CD4-positive, alpha-beta T cell treated with Interleukin-6 for 4 hours (primary cell): ENCODE measurements at places on chromosomes 12 and 14.

DNA sequence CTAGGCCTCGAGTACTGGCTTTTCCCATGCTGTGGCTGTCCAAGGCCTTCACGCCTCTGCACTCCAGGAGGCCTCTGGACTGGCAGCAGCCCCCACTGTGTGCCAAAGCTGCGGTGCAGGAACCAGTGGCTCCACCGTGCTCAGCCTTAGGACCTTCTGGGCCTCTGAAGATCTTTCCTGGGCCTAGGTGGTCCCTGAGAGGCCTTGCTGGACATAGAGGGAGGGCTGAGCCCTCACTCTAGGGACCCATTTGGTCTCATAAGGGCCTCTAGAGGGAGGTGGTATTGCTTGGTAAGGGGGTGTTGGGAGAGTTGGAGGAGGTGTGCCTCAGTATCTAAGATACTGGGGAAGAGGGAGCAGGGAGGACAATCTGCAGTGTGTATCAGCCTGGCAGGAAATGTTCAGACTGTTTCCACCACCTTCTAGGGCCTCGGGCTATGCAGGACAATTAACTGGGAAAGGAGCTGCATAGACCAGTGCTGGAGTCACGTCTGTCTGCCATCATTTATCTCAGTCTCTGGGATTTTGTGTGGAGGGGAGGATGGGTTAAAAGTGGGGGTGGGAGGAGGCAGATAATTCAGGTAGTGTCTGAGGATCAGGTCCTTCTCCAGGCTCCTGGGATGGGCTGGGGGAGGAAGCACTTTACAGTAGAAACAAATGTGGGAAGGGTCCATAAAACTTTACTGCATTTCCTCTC lies 2.9 kb downstream of the HOXC5 start:
- no peak for DNase-seq

- DNase-seq, result no peak
Observed at GRCh38 chr12:27493260-27493940, 30.6 kb upstream of the PPFIBP1 start.

DNA sequence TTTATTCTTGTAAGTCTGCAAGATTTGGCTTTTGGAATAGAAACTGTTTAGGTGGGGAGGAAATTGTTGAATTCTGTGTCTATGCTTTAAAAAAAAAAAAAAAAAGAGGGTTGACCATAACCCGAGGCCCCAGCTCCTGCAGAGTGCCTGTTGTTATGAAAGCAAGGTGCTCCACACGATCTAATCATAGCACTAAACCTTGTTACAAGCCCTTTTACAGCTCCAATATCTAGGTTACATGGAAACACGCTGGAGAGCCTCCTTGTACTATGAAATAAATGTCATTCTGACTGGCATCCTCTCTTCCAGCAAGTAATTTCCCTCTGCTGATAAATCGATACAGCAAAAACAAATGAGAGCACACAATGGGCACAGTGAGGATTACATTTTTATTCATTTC lies 303.1 kb upstream of the SOX5 start:
- no peak for DNase-seq

GRCh38 chr12:71142016-71142415 lies 15.8 kb downstream of the TSPAN8 start:
- DNase-seq, result no peak

DNA sequence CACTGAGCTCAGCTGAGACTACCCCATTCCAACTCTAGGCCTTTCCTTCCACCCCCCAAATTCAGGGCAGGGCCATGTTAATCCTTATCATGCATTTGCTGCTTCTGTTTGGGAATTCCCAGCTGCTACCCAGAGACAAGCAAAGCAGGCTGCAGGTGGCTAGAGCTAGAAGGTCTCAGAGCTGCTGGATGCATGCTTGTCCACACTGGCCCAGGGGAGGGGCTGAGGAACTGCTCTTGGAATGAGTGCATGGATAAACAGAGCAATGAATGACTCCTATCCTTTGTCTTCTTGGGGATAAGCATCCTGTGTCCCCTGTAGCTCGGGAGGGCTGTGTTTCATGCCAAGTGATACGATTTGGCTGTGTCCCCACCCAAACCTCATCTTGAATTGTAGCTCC lies 136.8 kb upstream of the NOS1 start:
- no peak for DNase-seq

GRCh38 chr14:91392623-91393303 lies 24.9 kb downstream of the CCDC88C start:
- DNase-seq, result no peak

GRCh38 chr14:63454863-63455622 lies 88.1 kb downstream of the PPP2R5E start:
- DNase-seq, result peak; percentile 5

DNA sequence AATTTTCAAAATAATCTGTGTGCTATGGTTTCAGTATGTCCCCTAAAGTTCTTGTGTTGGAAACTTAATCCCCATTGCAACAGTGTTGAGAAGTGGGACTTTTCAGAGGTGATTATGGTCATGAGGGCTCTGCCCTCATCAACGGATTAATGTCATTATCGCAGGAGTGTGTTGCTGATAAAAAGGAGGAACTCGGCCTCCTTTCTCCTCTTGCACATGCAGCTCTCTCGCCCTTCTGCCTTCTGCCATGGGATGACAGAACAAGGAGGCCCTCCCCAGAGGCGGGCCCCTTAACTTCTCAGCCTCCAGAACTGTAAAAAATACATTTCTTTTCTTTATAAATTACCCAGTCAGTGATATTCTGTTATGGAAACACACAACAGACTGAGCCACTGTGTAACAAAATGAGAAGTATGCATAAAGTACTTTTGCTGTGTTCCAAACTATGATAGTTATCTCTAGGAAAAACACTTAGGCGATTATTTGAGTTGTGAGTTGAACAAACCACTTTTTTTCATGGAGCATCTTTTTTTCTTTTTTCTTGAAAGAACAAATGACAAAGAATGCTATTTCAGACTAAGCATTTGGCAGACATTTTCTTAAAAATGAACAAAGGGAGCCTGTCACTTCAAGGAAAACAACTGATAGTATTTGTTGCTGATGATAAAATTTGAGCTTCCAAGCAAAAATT lies 134.8 kb upstream of the FUT8 start:
- DNase-seq, result no peak

DNA sequence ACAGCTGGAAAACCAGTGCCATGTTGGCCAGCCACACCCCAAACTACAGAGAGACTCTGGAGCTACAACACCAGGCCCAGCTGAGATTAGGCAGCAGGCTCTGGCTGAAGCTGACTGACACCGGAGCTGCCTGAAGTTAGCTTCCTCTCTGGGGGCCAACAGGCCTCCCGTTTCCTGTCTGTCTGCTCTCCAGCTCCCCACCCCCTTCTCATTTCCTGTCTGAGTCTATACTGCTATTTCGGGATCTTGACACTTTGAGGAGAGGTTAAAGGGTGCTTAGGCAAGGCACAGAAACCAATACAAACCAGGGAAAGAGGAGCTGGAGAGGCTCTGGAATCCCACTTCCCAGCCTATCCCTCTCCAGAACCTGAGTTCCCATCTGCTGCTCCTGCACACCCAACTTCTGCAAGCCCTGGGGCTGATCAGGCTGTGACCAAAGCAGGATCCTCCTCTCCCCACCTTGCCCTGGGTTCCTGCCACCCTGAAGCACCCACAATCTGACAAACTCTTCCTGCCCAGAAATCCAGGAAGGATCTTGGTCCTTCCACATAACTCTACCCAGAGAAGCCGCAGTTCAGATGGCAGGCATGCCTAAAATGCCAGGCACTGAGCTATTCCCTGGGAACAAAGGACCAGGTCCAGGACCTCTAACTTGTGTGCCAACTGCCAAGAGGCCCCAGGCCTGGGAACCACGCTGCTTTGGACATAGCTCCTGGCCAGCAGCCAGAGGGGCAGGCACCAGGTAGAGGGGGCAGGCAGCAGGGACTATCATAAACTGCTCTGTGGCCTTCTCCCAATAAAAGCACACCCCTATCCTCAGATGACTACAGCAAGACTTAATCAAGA lies 39.9 kb downstream of the PRPF40B start:
- peak; percentile 88 for DNase-seq

GRCh38 chr14:85595981-85596380 lies 66.0 kb downstream of the FLRT2 start:
- no peak for DNase-seq

GRCh38 chr12:17642340-17642650 lies 447.7 kb downstream of the RERGL start:
- DNase-seq, result no peak

GRCh38 chr12:132178801-132179401 lies 34.6 kb downstream of the NOC4L start:
- DNase-seq, result peak; percentile 76

GRCh38 chr12:122097927-122098756 lies 19.6 kb downstream of the MLXIP start:
- no peak for DNase-seq

- no peak for DNase-seq
Observed at GRCh38 chr14:96515731-96516130, 13.5 kb downstream of the PAPOLA start.

- DNase-seq, result no peak
Observed at GRCh38 chr12:107138990-107139389, 45.6 kb upstream of the CRY1 start.

DNA sequence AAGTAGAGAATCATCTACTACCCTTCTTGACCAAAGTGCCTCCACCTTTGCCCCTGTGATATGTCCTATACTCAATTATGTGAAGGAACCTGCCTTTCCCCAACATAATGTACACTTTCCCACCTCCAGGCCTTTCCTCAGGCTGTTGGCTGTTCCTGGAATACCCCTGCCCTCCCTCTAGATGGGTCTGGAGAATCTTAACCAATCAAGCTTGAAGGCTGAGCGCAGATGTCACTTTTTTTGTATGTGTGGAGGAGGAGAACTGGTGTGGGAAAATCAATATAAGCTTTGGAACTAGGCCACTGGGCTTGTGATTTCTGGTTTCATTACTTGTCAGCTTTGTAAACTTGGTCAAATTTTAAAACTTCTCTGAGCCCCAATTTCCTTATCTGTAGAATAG lies 4.7 kb downstream of the BMAL2 start:
- DNase-seq, result no peak

DNA sequence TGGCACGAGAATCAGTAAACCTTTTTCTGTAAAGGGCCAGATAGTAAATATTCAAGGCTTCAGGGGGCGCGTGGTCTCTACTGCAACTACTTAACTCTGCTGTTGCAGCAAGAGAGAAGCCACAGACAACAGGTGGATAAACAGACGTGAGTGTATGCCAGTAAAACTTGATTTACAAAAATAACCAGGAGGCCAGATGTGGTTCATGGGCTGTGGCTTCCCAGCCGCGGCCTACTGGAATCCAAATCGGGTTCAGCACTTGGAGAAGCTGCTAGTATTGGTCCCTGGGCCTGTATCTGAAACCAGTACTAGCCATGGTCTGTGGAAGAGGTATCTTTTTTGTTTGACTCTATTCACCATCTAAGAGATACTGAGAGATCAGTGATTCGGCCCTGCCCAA lies 13.3 kb downstream of the PPP2R5C start:
- no peak for DNase-seq

DNA sequence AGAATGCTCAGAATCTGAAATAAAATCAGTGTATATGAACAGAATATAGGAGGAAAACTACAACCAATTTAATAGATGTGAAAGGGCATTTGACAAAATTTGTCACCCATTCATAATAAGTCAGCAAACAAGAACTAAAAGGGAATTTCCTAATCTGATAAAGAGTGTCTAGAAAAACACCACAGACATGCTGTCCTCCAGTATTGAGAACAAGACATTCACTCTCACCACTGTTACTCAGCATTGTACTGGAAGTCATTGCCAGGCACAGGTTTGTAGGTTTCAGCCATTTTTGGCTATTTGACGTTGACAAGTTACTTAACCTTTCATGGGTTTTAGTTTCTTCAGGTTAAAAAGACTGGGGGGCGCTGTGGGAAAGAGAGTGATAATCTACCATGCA lies 13.2 kb downstream of the EIF2S1 start:
- DNase-seq, result no peak

GRCh38 chr14:94144765-94145164 lies 15.4 kb upstream of the IFI27L2 start:
- DNase-seq, result no peak

DNA sequence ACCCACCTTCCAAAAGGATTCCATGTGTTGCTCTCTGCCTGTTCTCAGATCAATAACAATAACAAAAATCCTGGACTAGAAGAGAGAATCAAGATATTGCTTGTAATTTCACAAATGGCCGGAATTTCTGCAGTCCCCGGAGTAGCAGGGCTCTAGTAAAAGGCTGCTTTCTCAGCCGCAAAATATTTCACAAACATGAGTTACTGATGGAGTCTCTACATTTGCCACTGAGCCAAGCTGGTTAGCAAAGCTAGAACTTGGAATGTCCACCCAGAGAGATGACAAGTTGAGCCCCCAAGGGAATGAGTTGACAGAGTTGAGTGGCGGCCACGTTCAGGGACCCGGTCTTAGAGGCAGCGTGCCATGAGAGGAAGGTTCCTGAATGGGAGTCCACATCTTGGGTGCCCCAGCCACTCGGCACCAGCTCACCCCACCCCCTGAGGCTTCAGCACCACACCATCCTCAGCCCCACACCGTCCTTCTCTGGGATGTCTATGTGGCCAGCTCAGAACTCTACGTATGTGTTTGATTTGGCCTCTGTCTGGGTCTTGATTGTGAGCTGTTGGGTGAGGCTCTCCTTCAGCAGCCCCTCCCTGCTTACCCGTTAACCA lies 15.9 kb downstream of the FBLN5 start:
- DNase-seq, result no peak

DNA sequence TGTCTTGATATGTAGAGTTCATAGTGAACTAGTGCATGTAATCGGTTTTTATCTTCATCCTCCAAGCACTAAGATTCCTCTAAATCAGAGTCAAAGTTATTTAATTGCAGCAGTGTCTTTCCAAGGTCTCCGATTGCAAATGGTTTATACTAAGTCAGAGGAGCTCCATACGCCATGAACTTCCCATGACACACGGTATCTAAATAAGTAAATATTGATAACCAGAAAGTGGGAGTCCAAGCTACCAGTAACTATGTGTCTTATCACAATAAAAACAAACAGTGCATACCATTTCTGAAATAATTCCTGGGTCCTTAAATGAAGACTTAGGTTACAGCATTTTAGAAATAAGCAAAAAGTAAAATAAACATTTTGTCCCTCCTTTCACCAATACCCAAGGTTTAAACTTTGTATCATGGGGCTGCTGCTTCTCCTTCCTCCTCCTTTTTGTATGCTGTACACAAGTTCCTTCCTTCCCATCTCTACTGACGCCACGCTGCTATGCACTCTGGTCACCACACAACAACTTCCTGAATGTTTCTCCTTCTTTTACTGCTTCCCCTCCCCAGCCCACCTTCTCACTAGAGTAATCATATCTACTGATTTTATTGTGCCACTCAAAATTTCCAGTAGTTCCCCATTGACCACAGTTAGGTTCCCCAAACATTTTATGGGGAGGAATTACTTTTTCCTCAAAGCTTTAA lies 10.7 kb downstream of the NR1H4 start:
- DNase-seq, result no peak

GRCh38 chr12:112327209-112327938 lies 54.9 kb downstream of the HECTD4 start:
- DNase-seq, result no peak
